ENCODE measurements at places on chromosomes 16 and 17.

- DNase-seq, result no peak
Measured at GRCh38 chr17:5437721-5438317, 1.1 kb downstream of the C1QBP start.

GRCh38 chr17:51636291-51636690 lies 375.9 kb downstream of the UTP18 start:
- DNase-seq, result no peak

DNA sequence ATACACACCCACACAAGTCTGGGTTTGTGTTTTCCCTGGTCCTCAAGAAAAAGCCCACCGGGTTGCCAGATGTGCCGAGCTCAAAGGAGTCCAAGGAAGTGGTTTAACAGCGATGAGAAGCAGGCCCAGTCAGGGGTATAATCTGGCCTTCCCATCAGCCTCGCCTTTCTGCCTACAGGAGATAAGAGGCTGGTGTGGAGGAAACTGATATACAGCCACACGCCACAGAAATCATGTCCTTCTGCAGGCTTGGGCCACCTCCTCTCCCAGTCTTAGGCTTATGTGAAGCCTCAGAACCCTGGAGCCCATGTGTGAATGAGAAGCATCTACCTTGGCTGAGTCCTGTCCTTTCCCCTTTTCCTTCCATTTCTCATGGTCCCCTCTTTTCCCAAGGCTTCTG lies 43.6 kb upstream of the MMP2 start:
- no peak for DNase-seq

GRCh38 chr16:84514874-84515835 lies 10.7 kb upstream of the MEAK7 start:
- peak; percentile 57 for DNase-seq

DNA sequence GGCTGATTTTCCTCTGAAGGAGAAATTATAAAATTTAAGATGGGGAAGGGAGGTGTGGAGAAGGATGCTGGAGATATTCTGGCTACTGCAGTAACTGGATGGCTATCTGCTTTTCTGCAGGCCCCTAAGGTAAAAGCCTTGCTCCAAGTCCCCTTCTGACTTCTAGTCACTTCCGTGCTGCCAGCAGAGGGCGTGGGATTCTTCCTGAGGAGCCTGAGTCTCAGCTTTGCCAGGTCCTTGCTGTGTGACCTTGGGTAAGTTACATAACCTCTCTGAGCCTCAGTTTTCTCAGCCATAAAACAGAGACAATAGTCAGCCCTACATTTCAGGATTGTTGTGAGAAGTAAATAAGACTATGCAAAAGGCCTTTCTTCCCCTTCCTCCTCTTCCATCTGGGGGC lies 24.3 kb upstream of the TMEM220 start:
- DNase-seq, result no peak

GRCh38 chr17:4199818-4200402 lies 56.9 kb downstream of the CYB5D2 start:
- peak; percentile 20 for DNase-seq

DNA sequence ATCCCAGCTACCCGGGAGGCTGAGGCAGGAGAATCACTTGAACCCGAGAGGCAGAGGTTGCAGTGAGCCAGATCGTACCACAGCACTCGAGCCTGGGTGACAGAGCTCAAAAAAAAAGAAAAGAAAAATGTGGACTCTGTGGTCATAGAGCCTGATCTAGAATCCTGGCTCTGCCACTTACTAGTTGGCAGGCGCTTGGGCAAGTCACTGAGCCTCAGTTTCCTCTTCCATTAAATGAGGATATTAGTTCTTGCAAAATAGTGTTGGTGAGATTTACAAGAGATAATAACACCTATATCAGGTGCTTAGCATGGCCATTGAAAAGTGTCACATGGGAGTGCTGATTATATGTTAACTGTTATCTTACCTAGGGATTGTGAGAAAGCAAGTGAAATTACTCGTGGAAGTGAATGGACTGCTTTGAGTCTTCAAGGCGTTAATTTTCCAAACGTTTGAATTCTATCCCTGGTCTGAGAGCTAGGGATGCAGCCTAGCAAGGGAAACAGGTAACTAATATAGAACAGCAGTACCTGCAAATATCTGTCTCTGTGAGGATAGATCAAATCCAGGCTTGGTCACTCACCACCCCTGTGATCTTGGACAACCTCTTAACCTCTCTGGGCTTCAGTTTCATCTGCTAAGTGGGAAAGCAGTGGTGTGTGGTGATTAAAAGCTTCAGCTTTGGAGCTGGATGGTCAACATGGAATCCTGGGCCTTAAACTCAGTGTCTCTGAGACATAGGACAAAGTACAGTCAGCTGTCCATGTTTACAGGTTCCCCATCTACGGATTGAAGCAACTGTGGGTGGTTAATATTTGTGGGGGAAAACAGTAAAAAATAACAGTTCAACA lies 953 bp upstream of the NSMCE1 start:
- no peak for DNase-seq
